ENCODE measurements at places on chromosomes 16 and 17.

DNA sequence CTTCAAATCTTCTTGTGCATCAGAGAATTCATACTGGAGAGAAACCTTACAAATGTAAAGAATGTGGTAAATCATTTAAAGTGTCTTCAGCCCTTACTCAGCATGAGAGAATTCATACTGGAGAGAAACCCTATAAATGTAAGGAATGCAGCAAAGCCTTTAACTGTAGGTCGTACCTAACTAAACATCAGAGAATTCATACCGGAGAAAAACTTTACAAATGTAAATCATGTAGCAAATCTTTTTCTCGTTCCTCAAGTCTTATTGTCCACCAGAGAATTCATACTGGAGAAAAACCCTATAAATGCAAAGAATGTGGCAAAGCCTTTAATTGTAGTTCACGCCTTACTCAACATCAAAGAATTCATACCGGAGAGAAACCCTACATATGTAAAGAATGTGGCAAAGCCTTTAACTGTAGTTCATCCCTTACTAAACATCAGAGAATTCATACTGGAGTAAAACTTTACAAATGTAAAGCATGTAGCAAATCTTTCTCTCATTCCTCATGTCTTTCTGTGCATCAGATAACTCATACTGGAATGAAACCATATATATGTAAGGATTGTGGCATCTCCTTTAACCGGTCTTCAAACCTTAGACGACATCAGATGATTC lies 118.5 kb upstream of the ZNF267 start:
- DNase-seq, result no peak

DNA sequence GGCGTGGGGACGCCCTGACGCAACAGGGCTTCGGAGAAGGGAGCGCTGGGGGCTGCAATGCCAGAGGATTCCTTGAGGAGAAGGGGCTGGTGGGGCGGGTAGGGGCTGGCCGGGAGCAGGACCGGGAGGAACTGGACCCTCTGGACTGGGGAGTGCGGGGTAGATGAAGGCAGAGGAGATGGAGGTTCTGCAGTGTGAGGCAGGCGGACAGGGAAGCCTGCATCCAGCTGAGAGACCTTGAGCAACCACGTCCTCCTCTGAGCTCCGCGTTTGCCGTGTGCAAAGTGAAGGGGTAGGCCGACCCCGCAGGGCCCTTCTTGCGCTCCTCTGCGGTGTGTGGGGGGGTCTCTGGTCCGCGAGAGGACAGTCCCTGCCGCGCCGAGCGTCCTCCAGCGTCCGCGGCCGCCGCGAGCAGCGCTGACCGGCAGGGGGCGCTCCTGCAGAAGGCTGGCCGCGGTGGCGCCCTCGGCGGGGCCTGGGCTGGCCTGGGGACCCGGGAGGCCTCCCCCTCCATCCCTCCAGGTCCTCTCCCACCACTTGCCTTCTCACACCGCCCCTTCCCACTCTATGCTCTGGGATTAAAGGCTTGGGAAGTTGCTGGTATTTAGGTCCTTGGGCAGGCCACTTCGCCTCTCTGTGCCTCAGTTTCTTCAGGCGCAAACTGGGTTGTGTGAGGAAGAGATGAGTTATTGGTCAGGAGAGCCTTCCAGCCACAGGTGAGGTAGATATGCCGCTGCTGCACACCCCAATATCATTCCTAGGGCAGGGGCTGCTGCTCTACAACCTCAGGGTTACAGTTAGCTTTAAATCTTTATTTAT lies 9.6 kb upstream of the WNT9B start:
- DNase-seq, result no peak

- DNase-seq, result no peak
Measured at GRCh38 chr16:55274391-55274790, 49.6 kb upstream of the IRX6 start.

DNA sequence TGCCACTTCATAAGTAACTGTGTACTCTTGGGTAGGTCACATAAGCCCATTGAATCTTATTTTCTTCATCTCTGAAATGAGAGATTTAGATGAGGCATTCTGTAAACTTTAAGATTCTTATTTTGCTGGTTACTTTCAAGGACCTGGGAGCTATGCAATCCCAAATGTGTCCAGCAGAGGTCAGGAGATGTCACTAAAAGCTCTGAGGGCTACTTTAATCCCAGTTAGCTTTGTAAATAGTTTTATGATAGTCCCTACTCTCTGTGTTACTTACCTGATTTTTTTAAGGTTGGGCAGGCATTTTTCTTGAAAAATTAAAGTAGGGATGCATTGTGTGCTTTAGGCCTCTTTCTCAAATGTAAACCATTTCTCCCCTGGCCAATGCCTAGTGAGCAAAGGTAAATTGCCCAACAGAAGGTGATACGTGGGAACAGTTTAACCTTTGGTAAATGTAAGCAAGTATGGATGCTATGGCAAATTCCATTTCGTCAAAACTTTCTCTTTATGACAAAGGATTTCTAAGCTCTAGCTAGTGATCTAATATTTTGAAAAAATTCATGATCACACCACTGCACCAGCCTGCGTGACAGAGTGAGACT lies 57.1 kb upstream of the WSB1 start:
- DNase-seq, result peak; percentile 83

DNA sequence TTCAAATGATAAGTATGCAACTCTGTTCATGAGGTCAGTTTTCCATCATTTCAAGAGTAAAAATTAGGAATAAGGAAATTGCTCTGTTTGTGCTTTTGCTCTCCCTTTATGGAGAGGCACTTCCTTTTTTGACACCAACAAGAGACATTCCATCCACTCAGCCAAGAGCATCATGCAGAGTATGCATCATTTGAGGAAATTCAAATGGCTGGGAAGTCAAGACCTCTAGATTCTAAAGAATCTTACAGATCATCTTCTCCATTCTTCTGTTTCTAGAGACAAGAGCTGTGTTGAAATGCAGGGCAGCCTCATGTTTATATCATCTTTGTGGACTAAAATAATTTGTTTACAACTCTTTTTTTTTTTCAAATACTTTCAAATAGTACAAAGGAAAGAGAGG lies 669.4 kb downstream of the CDH11 start:
- no peak for DNase-seq

- no peak for DNase-seq
Measured at GRCh38 chr16:26071101-26071866, 379.5 kb downstream of the HS3ST4 start.

GRCh38 chr17:58968426-58969061 lies 138.1 kb downstream of the TRIM37 start:
- no peak for DNase-seq

DNA sequence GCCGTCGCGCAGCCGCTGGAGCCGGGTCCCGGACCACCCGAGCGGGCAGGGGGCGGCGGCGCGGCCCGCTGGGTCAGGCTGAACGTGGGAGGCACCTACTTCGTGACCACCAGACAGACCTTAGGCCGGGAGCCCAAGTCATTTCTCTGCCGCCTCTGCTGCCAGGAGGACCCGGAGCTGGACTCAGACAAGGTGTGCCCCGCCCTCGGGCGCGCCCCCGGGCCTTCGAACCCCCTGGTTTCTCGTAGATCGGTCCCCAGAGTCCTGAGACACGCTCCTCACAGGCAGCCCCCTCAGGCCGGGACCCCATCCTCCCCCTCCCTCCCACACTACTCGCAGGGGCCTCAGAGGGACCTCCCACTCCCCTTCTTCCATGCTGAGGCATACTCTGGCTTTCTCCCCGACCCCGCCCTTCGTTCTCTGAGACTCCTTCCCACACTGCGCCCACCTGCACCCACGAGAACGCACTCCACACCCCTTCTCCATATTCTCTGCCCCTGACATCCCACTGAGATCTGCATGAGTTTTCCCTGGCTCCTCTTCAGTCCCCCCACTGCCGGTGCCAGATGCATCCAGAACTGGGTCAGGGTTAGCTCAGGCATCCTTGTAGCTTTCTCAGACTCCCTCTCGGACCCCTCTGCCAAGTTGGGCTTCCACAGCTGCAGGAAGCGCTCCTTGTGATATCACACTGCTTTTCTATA lies 523 bp downstream of the KCTD2 start:
- DNase-seq, result peak; percentile 33

- no peak for DNase-seq
Measured at GRCh38 chr16:27241658-27242057, 26.9 kb downstream of the NSMCE1 start.

GRCh38 chr16:46731691-46732555 lies 16.2 kb downstream of the MYLK3 start:
- no peak for DNase-seq

DNA sequence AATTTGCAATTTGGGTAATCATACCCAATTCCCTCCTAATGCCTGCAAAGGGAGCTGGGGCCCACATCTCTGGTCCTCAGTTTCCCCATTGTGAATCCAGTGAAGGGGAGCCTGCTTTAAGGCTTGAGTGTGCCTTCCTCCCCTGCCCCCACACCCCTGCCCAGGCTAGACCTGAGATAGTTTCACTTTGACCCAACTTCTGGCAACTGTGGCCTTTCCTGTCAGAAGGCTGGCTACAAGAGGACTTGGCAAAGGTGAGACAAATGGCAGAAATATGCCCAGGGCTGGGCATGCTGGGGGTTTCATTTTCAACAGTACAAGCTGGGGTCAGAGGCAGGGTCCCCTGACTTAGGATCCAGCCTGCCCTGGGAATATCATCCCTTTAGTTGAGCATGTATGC lies 10.0 kb downstream of the SOCS1 start:
- peak; percentile 67 for DNase-seq

GRCh38 chr17:74846621-74847020 lies 13.1 kb downstream of the GRIN2C start:
- no peak for DNase-seq

DNA sequence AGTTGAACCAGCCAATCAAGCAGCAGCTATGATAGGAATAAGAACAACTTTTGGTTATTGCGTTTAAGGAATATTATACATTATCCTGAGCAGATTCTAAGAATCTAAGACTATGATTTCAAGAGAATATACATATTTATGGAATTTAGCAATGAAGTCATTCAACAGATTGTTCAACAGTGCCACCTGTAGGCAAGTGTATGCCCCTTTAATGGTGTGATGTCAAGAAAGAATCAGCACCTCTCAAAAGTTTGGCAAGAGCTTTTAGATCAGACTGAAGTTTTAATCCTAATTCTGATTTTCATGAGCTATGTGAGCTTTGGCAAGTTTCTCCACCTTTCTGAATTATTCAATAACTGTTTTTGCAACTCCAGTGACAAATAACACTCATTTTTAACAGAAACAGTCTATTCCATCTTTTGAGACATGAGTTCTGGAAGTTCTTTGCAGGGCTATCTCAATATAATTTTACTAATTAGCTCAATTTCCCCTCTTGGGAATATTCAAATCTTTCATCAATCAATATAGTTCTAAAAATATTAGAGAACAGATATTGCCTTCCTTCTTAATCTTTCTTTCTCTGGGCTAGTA lies 474.3 kb upstream of the TOM1L1 start:
- peak; percentile 10 for DNase-seq

- DNase-seq, result no peak
Measured at GRCh38 chr17:14038206-14038605, 31.1 kb upstream of the COX10 start.

- DNase-seq, result no peak
Measured at GRCh38 chr17:50586421-50587247, 26.1 kb downstream of the CACNA1G start.

- no peak for DNase-seq
Measured at GRCh38 chr17:4548721-4549531, 6.3 kb downstream of the MYBBP1A start.

DNA sequence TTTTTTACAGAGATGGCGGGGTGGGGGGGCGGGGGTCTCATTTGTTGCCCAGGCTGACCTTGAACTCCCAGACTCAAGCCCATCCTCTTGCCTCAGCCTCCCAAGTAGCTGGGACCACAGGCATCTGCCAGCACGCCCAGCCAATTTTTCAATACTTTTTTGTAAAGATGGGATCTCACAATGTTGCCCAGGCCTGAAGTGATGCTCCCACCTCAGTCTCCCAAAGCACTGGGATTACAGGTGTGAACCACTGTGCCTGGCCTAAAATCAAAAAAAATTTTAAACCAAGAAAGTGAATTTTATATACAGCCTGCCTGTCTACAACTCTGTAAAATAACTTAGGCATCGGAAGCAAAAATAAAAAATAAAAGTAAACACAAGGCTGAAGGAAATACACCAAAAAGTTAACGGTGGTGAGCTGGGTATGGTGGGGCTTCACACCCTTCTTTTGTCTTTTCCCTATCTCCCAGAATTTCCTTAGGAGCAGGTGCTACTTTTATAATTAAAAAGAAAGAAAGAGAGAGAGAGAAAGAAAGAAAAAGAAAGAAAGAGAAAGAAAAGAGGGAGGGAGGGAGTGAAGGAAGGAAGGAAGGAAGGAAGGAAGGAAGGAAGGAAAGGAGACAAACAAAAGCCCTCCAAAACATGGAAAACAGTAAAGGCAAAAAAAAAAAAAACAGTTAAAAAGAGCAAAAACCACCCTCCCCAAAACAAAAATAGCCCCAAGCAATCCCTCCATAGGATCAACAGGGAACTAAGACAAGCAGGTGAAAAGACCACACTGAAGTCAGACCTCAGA lies 51.4 kb downstream of the TBC1D16 start:
- DNase-seq, result no peak

GRCh38 chr17:76727745-76728456 lies 1.3 kb downstream of the METTL23 start:
- DNase-seq, result peak; percentile 50

- DNase-seq, result no peak
Measured at GRCh38 chr17:28626818-28627217, 12.8 kb upstream of the RSKR start.

DNA sequence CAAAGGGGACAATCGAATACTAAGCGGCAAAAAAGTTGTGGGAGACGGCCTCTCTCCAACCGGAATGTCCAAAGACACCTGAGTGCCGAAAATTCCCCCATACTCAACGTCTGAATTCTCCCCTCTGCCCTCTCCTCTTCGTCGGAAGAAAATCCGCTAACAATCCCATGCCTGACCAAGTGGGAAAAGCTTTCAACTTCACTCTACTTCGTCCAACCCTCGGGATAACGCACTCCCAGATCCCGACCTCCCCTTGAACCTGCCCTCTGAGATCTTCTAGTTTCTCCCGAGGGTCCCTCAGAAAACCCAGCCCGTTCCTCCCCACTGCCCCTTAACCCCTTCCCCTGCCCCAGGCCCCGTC lies 961 bp downstream of the AMFR start:
- no peak for DNase-seq

- DNase-seq, result no peak
Measured at GRCh38 chr16:24645739-24646645, 83.5 kb upstream of the TNRC6A start.

DNA sequence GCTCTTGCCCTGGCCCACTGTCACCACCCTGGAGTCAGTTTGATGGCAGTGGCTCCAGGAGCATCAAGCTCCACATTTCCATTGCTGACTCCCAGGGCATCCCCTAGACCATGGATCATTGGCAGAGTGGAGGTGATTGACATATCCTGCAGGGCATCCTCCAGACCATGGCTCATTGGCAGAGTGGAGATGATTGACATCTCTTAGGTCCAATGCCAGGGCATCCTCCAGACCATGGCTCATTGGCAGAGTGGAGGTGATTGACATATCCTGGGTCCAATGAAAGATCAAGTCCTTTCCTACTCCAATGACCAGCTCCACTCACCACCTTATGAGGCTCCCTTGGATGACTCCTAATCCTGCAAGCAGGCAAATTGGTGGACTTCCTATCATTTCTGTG lies 174.3 kb upstream of the NLRP1 start:
- peak; percentile 78 for DNase-seq

GRCh38 chr16:23124315-23124714 lies 24.9 kb downstream of the USP31 start:
- DNase-seq, result no peak

Measured in GM12865 (cell line).